Stimulated activated CD4-positive, alpha-beta T cell treated with anti-CD3 and anti-CD28 coated beads, Interleukin-12 subunit alpha, Interleukin-12 subunit beta, amount 100 ng/mL, for 24 hours (primary cell): ENCODE measurements at places on chromosomes 6 and 20.

DNA sequence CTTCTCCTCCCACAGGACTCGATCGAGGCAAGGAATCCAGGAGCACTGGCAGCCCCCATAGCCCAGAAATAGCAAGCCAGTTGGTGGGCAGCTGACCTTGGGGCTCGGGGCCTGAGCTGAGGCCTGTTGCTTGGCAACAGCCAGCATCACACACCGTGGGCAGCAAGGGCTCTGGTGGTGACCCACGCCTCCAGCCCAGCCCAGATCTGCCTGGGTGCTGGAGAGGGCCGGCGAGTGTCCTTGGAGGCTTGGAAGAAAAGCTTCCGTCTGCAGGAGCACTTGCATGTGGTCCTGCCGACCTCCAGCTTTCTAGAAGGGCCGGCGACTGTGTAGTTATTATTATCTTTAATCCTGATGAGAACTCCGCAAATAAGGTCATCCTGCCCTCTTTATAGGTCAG, 67.3 kb downstream of the STK35 start:
- no peak for DNase-seq

- no peak for DNase-seq
These were observed 1.6 kb upstream of the TUBB1 start for GRCh38 chr20:59017493-59018231.

- DNase-seq: no peak
These were observed 70.5 kb downstream of the CNKSR3 start for GRCh38 chr6:154440022-154440421.

DNA sequence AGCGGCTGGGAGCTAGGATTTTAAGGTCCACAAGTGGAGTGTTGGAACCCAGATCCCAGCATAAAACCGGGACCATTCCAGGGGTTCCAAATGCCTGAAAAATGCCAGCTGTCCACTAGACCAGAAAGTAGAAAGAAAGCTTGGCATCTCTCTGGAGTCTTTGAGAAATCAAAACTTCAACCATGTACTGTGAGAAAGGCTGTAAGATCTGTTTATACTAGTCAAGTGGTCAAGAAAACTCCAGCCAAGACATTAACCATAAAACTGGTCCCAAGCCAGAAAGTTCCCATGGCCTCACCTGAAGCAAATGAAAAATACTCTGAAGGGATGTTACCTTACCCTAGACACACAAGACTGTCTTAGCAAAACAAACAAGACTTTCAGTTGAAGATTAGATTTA, 112.6 kb downstream of the DCDC2 start:
- no peak for DNase-seq

GRCh38 chr6:15736297-15736696, 73.5 kb upstream of the DTNBP1 start:
- no peak for DNase-seq

GRCh38 chr20:37280403-37280802, 9.1 kb upstream of the MANBAL start:
- DNase-seq: no peak

GRCh38 chr6:170454512-170455285, 98.4 kb downstream of the PSMB1 start:
- DNase-seq: no peak

DNA sequence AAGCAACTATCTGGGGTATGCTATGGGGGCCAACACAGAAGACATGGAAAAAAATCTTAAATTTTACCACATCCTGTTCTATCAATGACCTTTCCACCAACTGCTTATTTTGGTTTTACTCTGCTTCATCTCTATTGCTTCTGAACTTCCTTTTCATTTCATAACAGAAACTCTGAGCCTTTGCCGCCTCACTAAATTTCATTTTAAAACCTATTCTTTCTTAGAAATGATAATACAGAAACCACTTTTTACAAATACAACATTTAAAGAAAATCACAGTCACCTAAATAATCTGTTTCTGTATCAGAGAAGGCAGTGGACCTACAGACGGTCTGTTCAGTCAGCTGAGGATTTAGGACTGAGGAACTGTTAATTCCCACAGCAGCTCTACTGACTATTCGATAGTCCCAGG, 117.5 kb downstream of the KCNQ5 start:
- no peak for DNase-seq

DNA sequence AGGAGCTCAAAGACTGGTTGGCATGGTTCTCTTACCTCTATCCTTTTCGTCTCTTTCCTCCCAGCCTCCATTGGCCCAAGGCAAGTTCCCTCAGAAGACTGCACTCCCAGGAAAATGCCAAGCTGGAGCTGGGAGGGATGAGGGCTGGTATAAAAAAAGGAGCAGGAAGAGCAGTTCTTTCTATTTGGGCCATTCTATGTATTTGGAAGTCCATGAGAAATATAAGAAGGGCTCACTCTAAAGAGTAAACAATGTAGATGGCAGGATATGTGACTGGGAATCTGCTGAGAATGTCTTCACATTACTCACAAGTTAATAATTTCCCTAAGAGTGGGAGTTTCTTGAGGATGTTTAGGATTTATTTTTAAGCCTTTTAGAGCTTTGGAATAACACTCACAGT, 36.6 kb upstream of the ADTRP start:
- no peak for DNase-seq

DNA sequence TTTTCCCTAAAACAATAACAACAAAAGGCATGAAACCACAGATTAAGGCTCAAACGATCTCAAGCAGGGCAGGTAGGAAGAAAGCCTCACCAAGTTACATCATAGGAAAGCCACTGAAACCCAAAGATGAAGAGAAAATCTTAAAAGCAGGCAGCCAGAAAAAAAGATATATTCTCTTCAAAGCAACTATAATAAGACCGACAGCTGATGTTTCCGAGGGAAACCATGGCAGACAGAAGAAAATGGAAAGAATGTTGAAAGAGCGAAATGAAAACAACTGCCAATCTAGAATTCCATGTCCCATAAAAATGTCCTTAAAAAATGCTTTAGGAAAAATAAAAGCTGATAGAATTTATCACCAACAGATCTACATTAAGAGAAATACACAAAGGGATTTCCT, 161.5 kb upstream of the THBS2 start:
- no peak for DNase-seq

- no peak for DNase-seq
These were observed 167.1 kb downstream of the PHF3 start for GRCh38 chr6:63802606-63803206.

- no peak for DNase-seq
These were observed at the start of gene VSTM2L for GRCh38 chr20:37902504-37903313. Gene VSTM2L (plus strand): TSS chr20:37903127. CDS start chr20:37903351, 224 bp downstream.

DNA sequence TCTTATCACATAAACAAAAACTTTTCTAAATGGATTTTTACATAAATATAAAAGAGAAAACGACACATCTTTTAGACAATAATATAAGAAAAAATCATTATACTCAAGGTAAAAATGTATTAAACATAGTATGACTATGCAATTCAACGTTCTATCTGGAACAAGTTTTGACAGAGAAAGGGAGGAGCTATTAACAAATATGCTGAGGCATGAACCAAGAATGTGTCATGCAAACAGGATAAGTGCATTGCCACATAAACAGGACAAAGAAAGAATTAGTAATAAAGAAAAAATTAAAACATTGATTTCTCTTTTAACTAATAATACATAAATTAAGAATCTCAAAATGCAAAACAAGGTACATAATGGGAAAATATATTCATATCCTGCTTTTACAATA, 1353.4 kb upstream of the GJE1 start:
- DNase-seq: no peak

GRCh38 chr6:129662980-129663431, 47.0 kb downstream of the ARHGAP18 start:
- no peak for DNase-seq

GRCh38 chr20:59042151-59042795, at the start of gene PRELID3B:
Gene PRELID3B (minus strand): TSS chr20:59042786. CDS start chr20:59042730, 56 bp downstream.
- DNase-seq: no peak

DNA sequence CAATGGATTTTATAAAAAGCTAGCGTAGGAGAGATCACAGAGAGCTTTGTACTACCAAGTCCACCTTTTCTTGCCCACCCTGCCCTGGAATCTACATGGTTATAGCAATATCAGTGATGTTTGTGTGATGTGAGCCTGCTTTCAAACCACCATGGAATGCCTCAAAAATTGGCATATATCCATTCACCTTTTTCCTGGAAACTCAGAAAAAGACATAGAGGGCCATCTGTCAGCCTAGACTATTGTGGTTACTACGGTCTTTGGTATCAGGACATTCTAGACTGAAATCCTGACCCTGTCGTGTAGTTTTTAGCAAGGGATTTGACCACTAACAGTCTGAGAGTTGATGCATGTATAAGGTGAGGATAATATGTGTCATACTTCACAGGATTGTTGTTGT, 239.6 kb downstream of the GRIK2 start:
- DNase-seq: no peak

DNA sequence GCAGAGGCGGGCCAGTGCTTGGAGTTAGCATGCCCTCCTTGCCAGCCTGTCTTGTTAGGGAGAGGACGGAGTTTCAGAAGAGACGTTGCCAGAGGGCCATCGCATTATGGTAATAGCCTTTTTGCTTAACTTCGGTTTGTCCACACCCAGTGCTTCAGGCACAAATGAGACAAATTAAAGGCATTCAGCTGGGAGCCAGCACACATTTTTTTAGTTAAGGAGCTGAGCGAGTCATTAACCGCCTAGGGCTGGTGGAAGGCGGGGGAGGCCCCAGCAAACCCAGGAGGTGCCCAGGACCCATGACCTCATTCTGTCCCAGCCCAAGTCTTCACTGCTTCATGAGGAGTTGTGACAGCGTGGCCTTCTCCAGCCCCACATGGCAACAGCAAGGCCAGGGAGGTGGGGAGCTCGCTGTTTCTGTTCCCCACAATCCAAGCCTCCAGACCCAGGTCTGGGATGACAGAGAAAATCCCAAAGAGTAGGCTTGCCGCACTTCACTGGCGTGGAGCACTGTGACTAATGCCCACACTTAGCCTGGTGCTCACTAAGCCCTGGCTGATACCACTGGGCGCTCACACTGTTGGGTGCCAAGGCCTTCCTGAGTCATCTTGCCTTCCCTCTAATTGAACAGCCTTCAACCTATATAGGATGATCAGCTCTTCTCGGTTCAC, 237.1 kb downstream of the ANKRD60 start:
- no peak for DNase-seq

- no peak for DNase-seq
These were observed 44.2 kb upstream of the CITED2 start for GRCh38 chr6:139418481-139419132.

DNA sequence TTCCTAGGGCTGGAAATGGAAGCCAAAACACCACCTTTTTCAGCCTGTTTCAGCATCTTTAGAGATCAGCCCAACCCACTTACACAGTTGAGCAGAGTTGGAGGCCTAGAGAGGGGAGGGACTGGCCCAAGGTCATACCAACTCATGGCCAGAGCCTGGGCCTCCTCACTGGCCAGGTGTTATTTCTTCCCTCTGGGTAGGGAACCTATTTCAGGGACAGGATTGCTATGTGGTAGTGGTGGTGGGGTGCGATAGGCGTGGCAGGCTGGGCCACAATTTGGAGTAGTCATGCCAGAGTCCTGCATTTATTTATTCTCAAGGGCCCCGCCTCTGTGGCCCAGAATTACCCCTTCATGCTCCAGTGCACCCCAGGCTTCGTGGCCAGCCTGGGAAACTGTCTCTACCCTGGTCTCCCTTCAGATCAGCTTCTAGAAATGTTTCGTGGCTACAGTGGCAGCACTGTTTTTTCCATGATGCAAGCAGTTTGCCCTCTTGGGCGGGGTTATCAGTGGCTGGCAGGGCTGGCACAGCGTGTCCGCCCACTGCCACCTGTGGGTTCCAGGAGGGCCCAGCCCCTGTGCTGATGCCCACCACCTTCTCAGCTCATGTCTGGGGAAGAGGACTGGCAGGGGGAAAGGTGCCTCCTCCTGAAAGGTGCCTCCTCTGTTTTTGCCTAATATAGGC, 6.2 kb downstream of the VEGFA start:
- no peak for DNase-seq

- no peak for DNase-seq
These were observed 27.0 kb downstream of the IL17A start for GRCh38 chr6:52213127-52213526.

DNA sequence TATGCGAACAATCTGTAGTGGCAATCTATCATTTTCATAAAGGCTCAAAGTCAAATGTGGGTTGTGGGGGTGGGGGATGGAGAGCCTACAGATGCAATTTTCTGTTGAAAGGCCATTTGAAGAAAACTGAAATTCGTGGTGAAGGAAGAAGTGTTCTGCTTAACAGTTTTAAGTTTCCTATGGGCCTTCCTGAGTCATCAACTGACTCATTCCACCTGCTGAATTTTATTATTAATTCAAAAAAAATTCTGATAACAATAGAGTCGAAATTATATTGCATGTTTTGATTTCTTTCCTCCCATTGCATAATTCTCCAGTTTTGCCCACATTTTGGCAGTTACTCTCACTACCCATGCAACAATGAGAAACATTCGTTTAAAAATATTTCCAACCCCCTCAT, 622.3 kb upstream of the ARID1B start:
- DNase-seq: no peak

GRCh38 chr6:35034411-35035191, 106.5 kb downstream of the TCP11 start:
- DNase-seq: no peak

GRCh38 chr6:16749516-16750485, 11.5 kb downstream of the ATXN1 start:
- DNase-seq: no peak

GRCh38 chr20:58402827-58403226, 13.8 kb downstream of the VAPB start:
- no peak for DNase-seq

DNA sequence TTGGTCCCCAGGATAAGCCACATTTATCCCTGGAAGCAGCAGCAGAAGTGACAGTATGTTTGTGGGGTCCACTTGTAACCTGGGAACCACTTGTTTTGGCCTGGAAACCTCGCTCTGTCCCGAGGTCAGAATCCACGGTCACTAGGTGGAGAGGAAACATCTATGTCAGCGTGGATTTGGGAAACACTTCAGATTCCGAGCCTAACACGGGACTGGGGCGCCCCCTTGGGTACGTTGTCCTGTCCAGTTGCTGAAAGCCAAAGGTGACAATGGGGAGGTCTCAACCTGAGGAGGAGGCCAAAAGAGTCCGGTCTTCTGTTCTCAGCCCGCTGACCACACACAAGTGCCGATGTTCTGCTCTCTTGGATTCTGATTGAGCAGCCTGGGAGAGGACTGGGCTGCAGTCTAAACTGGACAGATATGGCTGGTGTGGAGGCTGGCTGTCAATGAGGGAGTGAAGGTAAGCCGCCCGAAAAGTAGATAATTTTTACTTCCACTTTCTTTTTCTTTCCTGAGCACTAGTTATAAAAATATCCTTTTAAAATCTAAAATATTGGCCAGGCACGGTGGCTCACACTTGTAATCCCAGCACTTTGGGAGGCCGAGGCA, 4.9 kb upstream of the ZFP57 start:
- DNase-seq: no peak

- DNase-seq: no peak
These were observed 353.3 kb downstream of the ZFAND3 start for GRCh38 chr6:38172739-38173410.

- no peak for DNase-seq
These were observed 343.0 kb downstream of the QKI start for GRCh38 chr6:163757520-163757919.

- DNase-seq: no peak
These were observed 17.1 kb upstream of the CALHM6 start for GRCh38 chr6:116444092-116444491.

- no peak for DNase-seq
These were observed 87.9 kb upstream of the AKIRIN2 start for GRCh38 chr6:87789900-87790290.

GRCh38 chr6:21377356-21377755, 216.2 kb upstream of the SOX4 start:
- DNase-seq: no peak
